ENCODE measurements at places on chromosomes 16 and 17.

DNA sequence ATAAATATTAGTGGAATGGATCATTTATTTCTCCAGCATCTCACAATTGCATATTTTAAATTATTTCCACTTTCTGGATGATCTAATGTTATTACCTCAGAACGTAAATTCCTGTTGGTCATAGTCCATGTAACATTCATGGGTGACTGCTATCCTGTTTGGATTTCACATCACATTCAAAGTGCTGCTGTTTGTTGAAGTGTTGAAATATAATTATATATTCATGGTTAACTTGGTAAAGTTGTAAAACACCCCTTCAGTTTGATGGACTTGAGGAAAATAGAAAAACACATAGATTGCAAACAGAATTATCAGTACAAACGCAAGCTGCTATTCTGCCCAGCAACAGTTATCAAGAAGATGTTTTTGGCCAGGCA is 59.6 kb downstream of the TANGO6 start:
- no peak for DNase-seq

- DNase-seq, result no peak
Measured at GRCh38 chr16:6343157-6343556, 989.5 kb upstream of the RBFOX1 start.

GRCh38 chr16:54171626-54172537 is 114.7 kb downstream of the IRX3 start:
- no peak for DNase-seq

DNA sequence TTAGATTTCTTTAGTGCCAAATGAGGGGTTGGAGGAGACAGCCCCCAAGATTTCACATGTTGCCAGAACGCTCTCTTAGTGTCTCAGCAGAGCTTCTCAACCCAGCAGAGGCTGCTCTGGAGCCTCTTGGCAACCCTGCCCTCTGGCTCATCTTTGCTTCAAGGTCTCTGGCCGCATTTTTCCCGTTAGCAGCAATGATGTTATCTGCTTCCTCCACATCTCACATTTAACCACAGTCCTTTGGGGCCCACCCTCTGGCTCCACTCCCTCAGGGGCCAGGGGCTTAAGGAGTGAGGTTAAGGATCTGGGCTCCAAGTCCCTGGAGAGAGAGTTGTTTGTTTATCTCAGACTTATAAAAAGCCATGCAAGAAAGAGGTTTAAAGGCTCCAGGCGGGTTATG is 3.3 kb upstream of the XYLT1 start:
- DNase-seq, result no peak

DNA sequence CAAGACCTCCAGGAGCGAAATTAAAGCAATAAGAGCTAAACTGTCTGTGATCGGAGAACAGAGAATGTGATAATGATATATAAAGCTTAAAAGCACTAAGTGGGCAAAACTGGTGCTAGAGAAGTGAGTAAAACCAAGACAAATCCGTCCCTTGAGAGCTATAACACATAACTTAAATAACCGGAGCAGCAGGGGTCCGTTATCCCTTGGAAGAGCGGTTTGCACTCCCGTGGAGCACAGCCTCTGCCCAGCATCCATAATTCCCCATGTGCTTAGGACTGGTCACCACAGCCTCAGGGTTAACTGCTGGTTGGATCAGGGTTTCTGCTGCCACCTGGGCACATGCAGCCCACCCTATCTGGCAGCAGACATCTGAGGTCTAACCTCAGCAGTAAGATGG is 489.0 kb downstream of the NPIPA7 start:
- no peak for DNase-seq

DNA sequence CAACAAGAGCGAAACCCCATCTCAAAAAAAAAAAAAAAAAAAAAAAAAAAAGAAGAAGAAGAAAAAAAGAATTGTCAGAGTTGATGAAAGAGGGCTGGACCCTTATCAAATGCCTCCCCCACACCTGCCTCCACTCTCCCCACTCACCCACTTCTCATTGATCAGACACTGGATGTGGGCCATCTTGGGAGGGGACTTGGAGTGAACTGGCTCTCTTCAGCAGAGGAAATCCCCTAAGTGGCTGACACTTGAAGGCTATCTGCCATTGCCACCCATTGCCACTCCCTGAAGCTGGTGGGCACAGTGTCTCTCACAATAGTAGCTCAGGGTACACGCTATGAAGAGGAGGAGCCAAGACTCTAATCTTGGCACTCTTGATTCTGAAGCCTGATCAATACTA is 1.6 kb downstream of the ITGA2B start:
- DNase-seq, result no peak
